Foreskin fibroblast (primary cell): ENCODE measurements at places on chromosomes 3 and 15.

GRCh38 chr3:129854460-129854859 lies 39.1 kb downstream of the TMCC1 start:
- no peak for DNase-seq

DNA sequence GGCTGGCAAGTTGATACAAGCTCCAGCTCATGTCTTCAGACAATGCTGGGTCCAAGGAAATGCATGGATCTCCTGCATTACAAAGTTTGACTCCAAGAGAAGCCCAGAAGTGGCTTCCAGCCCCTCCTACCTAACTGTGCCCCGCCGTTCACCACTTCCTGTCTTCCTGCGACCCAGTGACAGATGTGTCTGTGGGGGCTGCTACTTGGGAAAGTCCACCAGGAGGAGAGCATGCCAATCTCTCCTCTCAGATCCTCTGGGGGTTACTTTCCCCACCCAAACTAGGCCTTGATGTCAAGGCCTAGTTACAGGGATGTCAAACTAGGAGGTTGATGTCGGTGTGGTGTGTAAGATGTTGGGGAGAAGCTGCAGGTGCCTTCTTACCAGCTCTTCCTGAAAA lies 133.6 kb upstream of the RASGRP1 start:
- DNase-seq, result no peak

GRCh38 chr3:43222590-43222989 lies 63.8 kb upstream of the SNRK start:
- no peak for DNase-seq

- DNase-seq, result peak; percentile 26
Measured at GRCh38 chr15:70643783-70644125, 119.6 kb downstream of the UACA start.

GRCh38 chr3:170257145-170257544 lies 34.9 kb downstream of the PRKCI start:
- no peak for DNase-seq
